ENCODE measurements at places on chromosomes 1 and 21.

DNA sequence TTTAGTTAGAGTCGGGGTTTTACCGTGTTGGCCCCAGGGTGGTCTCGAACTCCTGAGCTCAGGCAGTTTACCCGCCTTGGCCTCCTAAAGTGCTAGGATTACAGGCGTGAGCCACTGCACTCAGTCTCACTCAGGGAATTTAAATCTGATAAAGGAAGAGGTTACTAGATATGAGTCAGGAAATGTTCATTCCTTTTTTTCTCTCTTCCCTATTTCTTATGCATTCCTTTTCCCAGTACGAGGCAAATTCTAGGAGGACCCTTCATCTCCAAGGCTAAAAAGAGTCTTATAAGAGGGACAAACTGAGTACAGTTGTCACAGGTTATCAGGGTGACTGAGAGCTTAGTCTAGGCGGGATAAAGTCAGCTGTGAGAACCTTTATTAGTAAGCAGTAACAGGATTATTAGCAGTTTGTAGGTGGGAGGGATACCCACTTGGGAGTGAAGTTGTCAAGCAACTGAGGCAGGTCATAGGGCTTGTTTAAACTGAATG is 9.1 kb downstream of the MACF1 start:
- no peak for DNase-seq

GRCh38 chr1:232292239-232292638 is 337.7 kb downstream of the SIPA1L2 start:
- DNase-seq, result no peak

- no peak for DNase-seq
Measured at GRCh38 chr1:76933847-76934815, 66.9 kb downstream of the ST6GALNAC5 start.

- no peak for DNase-seq
Measured at GRCh38 chr1:25914074-25914995, 8.1 kb upstream of the STMN1 start.

- no peak for DNase-seq
Measured at GRCh38 chr1:53502641-53503432, 43.6 kb downstream of the DMRTB1 start.

DNA sequence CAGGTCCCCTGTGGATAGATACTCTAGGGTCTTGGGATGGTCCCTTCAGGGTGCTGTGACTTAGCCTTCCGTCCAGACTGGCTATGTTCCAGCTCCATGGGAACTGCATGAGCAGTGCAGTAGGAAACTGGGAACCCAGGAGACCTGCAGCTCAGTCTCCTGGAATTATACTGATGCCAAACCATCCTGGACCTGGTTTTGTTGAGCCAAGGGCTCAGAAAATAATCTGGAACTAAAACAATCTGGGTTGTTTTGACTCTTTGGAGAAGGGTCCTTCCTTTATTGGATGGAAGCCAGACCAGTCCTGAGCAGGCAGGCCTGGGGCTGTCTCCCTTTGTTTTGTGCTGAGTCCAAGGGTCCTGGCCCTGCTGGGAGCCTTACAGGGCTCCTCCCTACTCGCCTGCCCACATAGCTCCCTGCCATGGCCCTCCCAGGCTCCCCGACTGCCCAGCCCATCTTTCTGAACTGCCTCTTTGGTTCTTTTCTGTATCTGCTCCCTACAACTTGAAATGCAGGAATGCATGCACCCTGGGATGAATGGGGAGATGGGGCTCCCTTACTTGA is 1.2 kb downstream of the IPO13 start:
- DNase-seq, result no peak

DNA sequence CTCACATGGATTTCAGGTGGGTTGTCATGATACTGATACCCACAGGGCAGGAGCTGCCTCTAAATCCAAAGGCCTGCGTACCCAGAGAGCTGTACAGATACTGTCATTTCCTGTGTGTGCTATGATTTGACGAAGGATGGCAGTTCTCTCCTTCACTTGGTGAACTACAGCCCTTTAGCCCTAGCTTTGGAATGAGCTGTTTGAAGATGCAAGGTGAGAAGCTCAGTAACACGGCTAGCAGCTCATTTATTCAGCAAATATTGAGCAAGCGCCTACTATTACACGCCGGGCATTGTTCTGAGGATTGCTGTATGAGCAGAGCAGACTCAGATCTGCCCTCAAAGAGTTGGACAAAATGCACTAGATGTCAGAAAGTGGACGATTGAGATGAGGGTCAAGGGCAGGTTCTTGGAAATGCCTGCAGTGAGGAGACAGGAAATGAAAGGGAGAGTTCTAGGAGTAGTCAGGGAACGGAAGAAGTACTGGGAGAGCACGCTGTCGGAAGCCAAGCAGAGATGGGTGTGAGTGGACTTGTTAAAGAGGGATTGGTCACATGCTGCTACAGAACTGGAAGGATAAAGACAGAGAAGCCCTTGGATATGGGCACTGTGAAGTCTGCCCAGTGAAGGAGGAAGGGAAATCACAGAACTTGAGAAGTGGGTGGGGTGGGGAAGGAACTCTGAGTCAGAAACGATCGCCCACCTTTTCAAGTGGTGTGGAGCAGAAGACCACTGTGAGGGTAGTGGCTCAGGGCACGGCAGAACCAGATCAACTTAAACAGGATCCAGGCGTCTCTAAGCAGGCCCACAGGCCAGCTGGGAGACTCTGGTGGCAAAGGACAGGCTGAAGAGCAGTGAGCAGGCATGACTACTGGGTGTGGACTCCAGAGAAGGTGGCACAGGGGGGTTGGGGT is 7.1 kb downstream of the PTGFRN start:
- DNase-seq, result no peak

GRCh38 chr1:150093805-150094204 is 26.2 kb downstream of the VPS45 start:
- DNase-seq, result no peak

DNA sequence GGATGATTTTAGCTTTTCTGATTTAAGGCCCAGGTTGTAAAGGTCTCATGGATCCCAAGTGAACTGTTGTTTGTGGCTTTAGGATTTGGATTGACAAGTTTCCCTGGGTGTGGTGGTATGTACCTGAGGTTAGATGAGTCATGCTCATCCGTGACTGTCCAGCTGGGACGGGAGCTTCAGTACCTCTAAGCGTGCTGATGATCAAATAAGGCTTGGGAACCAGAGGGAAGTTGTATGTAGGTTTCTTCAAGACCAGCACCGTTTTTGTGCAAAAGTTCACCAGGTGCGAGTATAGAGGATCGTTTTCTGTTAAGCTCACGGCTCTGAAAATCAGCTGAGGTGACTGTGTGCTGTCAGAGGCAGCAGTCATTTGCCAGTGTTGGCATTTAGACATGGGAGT is 19.8 kb downstream of the PLA2G2E start:
- no peak for DNase-seq

DNA sequence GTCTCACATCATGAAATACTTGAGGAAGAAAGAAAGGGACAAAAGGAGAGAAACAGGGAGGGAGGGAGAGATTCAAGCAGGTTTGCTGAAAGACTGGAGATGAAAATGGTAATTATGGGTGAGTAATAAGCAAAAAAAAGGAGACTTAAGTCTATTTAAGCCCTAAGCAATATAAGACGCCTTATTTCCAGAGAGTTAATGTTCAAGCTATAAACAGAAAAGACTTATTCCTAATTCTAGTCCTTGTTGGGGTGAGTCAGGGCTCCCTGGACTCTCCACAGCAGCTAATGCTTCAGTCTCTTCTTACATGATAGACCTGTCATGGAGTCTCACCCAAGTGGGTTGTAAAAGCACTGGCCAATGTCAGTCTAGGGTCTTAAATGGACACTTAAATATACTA is 619.2 kb downstream of the SMYD3 start:
- no peak for DNase-seq

DNA sequence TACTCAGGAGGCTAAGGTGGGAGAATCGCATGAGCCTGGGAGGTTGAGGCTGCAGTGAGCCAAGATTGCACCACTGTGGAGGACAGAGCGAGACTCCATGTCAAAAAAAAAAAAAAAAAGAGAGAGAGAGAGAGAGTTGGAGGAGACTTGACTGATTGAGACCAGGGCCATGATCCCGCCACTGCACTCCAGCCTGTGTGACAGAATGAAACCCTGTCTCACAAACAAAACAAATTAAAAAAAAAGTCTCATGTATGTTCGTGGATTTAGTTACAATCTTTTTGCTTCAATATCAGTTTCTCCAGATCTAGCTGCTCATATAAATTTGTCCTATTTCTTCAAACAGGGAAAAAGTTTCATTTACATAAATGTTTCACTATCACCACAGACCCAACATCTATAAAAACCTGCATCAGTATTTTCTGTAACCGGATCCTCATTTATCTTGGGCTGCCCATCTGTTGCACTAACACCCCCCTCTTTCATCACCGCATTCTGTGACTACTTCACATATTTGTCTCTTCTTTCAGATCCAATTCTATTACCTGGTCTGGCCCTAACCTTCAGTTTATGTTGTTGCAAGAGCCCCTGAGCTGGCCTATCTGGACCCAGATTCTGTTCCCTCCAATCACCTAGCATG is 127.0 kb downstream of the GREM2 start:
- no peak for DNase-seq

GRCh38 chr1:55640708-55641473 is 425.7 kb upstream of the USP24 start:
- peak; percentile 2 for DNase-seq

GRCh38 chr1:107949467-107950253 is 15.3 kb downstream of the VAV3 start:
- no peak for DNase-seq

DNA sequence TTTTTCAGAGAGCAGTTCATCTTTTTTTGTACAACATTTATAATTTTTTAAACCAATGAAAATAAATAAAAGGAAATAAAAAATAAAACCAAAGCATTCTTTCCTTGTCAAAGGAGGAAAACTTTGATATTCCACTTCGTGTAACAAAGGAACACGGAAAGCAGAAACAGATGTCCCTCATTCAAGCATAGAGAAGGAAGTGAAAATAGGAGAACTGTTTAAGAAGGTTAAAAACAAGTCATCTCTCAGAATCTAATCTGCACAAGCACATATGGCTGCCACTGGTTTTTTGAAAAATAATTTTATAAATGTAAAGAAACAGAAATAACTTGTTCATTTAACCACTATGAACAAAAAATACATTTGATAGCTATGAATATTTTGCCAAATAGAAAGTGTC is 35.9 kb upstream of the ZNF644 start:
- no peak for DNase-seq

- no peak for DNase-seq
Measured at GRCh38 chr1:44681905-44682882, 7.7 kb downstream of the ARMH1 start.

DNA sequence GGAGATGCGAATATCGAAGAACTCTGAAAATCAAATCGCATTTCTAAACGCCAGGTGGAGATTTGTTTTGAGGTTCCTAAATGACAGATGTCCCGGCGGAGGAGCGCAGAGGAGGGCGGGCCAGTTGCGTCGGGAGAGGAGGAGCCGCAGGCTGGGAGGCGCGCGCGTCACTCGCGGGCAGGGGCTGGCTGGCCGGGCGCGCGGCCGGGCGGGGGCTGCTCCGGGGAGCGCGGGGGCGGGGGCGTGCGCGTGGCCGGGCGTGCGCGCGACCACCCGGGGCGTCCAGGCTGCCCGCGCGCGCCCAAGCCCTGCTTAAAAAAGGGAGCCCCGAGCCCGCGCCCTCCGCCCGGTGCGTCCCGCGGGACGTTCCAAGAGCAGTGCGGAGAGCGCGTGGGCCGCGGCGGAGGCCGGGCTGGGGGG is 47.3 kb downstream of the H3-3A start:
- peak; percentile 66 for DNase-seq

DNA sequence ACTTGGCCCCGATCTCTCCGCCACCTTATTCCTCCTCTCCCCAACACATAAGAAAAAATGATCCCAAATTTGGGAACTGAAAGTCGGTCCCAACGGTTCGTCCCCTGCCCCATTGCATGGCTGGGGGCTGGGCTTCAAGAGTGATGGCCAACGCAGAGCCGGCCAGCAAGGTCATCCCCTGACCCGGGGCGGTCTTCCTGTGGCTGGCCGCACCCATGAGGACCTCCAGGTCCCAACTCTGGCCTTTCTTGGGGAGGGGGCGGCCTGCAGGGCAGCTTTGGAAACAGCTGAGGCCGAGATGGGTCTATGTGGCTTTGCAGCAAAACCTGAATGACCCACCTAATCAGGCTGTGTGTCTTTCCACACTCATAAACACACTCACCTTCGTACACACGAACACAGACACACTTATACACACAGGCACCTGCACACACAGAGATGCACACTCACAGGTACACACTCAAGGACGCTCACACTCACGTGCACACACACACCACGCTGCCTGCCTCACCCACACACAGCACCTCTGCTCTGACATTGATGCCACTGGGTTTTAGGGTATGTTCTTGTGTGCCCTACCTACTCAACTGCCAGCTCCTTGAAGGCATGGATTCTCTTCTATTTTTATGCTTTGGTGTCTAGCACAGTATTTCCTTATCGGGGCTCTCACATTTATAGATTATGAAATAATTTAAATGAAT is 562 bp downstream of the DYNLT5 start:
- no peak for DNase-seq

DNA sequence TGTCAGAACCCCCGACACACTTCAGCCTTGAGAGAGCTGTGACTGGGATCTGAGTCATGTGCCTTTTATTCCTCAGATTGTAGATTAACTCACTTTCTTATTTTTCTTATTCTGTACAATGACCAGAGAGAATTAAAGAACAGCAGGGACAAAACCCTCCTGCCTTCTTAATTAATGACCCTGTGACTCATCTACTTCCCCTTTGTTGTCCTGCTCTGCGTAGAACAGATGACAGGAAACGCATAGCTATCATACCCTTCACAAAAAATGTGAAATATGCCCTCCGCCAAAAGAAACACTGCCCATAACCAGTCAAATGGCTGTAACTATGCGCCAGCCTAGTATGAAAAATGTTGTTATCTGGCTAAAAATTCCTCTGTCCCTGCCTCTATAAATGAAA is 9.1 kb upstream of the PADI2 start:
- no peak for DNase-seq

- no peak for DNase-seq
Measured at GRCh38 chr1:204337583-204337982, 22.1 kb downstream of the PLEKHA6 start.

GRCh38 chr1:70809069-70809468 is 238.5 kb downstream of the PTGER3 start:
- DNase-seq, result no peak

DNA sequence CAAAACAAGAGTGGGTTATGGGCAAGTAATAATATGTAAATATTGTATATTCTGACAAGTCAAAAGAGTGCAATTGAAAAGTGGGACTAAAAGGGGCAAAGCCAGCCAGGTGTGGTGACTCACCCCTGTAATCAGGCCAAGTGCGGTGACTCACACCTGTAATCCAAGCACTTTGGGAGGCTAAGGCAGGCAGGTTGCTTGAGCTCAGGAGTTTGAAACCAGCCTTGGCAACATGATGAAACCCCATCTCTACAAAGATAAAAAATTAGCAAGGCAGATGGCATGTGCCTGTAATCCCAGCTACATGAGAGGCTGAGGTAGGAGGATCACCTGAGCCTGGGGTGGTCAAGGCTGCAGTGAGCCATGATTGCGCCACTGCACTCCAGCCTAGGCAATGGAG is 304.0 kb downstream of the HHIPL2 start:
- DNase-seq, result no peak

GRCh38 chr1:24995661-24996060 is 65.6 kb upstream of the RUNX3 start:
- DNase-seq, result no peak

All from stimulated activated CD4-positive, alpha-beta T cell treated with anti-CD3 and anti-CD28 coated beads, Interleukin-12 subunit alpha, Interleukin-12 subunit beta, amount 100 ng/mL, for 24 hours (primary cell).